Stimulated activated CD4-positive, alpha-beta T cell treated with anti-CD3 and anti-CD28 coated beads, TNF-alpha, amount 100 ng/mL, for 4 hours (primary cell): ENCODE measurements at places on chromosomes 7 and 10.

DNA sequence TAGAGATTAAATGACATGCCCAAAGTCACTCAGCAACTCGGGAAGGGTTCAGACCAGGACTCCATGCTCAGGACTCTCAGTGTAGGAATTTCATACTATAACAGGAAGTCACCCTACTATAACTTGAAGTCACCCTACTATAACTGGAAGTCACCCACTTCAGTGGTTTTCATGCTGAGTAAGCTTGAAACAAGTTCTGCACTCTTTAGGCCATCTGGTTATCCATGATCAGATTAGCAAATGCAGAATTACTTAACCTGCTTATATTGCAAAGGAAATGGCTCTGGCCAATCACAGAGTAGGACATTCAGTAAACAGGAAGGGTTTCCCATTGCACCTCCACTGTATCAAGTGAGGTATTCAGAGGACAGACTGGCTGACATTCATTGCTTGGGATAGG is 1240.4 kb downstream of the GATA3 start:
- no peak for DNase-seq

DNA sequence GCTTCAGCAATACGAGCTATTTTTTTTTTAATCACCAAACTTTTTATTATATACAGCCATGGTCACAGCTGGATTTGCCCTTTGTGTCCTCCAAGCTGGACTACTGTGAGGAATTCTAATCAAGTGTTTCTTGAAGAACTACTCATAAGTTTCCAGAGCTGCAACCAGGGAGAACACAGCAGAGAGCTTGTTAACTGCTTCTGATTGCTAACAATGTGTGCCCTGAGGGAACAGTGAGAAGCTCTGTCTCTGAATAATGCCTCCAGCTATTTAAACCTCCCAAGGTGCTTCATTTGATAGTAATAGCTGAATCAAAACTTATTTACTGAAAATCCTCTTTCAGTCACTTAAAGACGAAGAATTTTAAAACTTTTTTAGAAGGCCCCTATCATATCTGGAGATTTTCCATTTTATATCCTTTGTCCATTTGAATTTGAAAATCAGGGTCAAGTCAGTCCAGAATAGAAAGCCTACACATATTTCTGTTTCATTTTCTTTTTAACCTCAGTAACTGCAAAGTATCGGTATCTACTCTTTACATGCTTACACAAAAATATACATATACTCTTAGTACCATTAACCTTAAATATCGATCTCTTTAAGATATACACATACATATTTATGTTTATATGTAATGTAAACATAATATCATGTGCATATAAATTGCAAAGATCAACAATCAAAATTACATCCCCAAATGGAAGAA is 1024.2 kb downstream of the GRM8 start:
- no peak for DNase-seq

DNA sequence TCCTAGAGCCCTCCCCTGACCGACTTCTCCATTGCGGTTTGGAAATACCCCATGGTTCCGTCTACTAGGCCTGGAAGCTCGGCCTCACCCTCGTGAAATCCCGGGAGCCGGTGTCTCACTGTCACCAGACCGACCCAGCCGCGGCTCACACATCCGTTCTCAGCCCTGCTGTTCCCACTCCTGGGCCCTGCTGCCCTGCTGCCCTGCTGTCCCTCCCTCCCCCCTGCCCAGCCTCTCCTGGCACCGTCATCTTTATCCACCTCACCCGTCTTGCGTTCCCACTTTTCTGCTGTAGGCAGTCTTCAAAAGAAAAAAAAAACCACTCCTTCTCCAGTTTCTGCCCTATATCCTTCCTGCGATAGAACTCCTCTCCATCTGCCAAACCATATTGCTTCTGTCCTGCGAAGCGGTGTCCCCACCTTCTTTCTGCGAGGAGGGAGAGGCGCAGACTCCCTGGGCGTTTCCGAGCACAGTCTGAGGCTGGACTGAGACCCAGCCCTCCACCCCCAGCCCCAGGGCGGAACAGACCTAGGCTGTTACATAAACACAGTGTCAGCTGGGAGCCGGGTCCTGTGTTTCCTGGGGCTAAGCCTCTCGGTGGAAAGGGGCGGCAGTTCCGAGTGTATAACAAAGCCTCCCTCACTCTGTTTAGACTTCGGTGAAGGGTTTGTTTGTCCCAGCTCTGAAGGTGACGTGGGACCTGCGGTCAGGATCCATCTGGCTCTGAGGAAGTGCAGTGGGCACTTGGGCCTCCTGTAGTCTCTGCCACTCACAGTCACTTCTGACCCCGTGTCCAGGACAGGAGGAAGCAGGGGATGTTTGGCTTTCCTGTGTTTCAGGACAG is 2.8 kb downstream of the AGAP3 start:
- no peak for DNase-seq

GRCh38 chr10:104910712-104911111 is 269.6 kb downstream of the SORCS3 start:
- no peak for DNase-seq
